ENCODE measurements at places on chromosomes 2 and 18. TPM values are rescaled to one million over a fixed set of nuclear protein-coding genes. Genes with fewer than 3 reads are reported as not detected.

M1AP gene
- total RNA-seq: not detected

SP140L gene
- 20.6 TPM for total RNA-seq

ZNF396 gene
- total RNA-seq: 1.4 TPM

GALNT5 gene
- 30.0 TPM for total RNA-seq

GREB1 gene
- 0.52 TPM for total RNA-seq

LYG1 gene
- 0.99 TPM for total RNA-seq

CYRIA gene
- total RNA-seq: 2.1 TPM

AQP12B gene
- not detected for total RNA-seq

GRCh38 chr2:234251326-234252271 is 201.1 kb downstream of the SPP2 start:
- no peak for DNase-seq
- peaks cover 47% of the 10 kb centered on the region for H3K4me1 ChIP-seq
- no peaks in the 10 kb centered on the region for H3K27me3 ChIP-seq
- H3K36me3 ChIP-seq: no peaks in the 10 kb centered on the region

DNA sequence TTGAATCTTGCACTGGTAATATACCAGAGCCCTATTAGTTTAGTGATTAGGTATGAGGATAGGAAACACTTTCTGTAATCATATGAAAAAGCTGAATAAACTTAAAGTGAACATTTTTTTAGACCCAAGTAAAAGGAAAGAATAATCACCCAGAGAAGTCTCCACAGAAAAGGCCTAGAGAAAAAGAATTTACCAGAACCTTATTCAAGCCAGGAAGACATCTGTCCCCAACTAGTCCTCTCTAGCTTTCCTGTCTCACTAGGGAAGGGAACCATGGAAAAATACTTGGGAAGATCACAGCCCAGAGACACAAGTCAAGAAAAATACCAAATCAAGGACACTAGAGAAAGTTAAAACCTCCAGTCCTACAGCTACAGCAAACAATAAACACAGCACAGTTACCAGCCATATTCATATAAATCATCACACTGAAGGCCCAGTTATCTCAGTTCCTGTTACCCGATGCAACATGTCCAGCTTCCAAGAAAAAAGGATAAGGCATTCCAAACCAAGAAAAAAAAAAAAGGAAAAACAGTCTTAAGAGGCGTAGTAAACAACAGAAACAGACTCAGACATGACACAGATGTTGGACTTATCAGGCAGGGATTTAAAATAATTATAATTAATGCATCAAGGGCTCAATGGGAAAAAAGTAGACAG is 461.5 kb downstream of the IRS1 start:
- H3K27ac ChIP-seq: no peak overlapping the region
- H3K4me3 ChIP-seq: no peak overlapping the region
- peaks cover 14% of the 10 kb centered on the region for H3K4me1 ChIP-seq
- H3K36me3 ChIP-seq: no peaks in the 10 kb centered on the region
- no peaks in the 10 kb centered on the region for H3K27me3 ChIP-seq
- no peak for DNase-seq

DNA sequence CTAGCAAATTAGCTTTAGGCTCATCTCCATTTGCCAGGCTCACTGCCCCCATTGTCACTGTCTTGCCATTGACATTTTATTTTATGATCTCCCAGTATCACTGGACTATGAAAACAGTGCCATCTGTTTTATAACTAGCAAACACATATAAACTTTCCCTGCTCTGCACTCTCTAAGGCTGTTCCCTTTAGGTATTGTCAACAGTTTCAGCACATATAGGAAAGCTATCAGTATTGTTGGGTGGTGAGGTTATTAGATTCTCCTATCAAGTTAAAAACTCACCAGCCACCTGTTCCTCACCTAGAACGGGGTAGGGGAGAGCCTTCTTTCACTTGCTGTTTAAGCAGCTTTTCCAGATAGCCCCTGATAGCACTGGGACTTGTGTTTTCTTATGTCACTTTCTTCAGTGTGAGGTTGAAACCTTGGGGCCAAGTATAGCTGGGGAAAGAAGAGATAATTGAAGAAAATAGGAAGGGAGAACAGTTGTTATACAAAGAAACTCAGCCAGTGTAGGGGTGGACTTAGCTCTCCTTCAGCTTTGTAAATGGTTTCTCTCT is 32.5 kb downstream of the CFLAR start:
- DNase-seq: no peak
- H3K27ac ChIP-seq: peak overlapping the region; percentile 84
- no peaks in the 10 kb centered on the region for H3K27me3 ChIP-seq
- H3K4me1 ChIP-seq: peaks cover 35% of the 10 kb centered on the region
- peaks cover 3% of the 10 kb centered on the region for H3K36me3 ChIP-seq

GRCh38 chr18:3525870-3526420 is 76.0 kb downstream of the TGIF1 start:
- peaks cover 7% of the 10 kb centered on the region for H3K27me3 ChIP-seq
- no peak overlapping the region for H3K4me3 ChIP-seq

GRCh38 chr2:231601356-231602229 is 8.9 kb downstream of the TEX44 start:
- H3K27ac ChIP-seq: peak overlapping the region; percentile 66
- DNase-seq: no peak
- H3K4me1 ChIP-seq: peaks cover 23% of the 10 kb centered on the region
- no peaks in the 10 kb centered on the region for H3K27me3 ChIP-seq
- H3K36me3 ChIP-seq: no peaks in the 10 kb centered on the region

DNA sequence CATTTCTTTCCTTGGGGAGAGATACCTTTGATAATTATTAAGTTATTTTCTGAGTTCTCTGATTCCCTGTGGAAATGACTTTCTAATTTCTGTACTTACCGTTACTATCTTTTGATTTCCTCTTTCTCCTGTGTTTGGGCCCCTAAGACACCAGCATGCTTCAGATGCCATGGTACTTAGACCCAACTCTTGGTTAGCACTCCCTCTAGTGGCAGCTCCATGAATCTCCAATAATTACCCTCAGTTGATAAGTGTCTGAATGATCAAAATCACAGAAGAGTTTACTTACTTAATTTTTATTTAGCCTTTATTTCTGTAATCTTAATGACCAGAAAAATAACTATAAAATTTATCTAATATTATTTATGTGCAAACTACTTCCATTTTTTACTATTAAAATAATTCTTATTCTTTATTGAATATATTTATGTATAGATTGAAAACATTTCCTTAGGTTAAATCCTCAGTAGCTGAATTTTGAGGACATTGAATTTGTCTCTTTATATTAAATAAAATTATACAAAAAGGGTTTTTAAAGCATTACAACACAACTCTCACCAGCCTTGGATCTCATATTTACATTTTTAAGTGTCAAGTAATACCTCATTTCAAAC is 300.4 kb downstream of the KCNS3 start:
- H3K36me3 ChIP-seq: no peaks in the 10 kb centered on the region
- H3K27ac ChIP-seq: no peak overlapping the region
- peaks cover 36% of the 10 kb centered on the region for H3K27me3 ChIP-seq
- DNase-seq: no peak
- H3K4me3 ChIP-seq: no peak overlapping the region

DNA sequence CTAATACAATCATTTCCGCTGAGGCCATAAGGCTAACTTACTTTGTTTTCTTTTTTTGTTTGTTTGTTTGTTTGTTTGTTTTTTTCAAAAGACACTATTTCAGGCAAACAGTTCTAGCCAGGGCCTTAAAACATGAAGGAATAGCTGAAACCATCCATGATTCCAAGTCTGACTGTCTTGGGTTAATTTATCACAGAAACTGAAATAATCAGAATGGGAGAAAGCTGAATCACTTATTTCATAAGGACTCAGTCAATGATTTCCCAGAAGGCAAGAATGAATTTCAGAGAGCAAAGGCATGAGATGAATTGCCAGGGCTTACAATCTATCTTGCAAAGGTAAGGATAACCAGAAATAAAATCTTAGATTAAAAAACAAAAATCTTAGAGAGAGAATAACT is 1315.1 kb downstream of the SUCLG1 start:
- no peak overlapping the region for H3K4me3 ChIP-seq
- H3K27me3 ChIP-seq: peaks cover 8% of the 10 kb centered on the region
- H3K27ac ChIP-seq: no peak overlapping the region
- no peaks in the 10 kb centered on the region for H3K4me1 ChIP-seq
- no peak for DNase-seq

- no peak overlapping the region for H3K4me3 ChIP-seq
- DNase-seq: no peak
- no peaks in the 10 kb centered on the region for H3K4me1 ChIP-seq
- H3K36me3 ChIP-seq: peaks cover 6% of the 10 kb centered on the region
- no peak overlapping the region for H3K27ac ChIP-seq
These were observed 68.1 kb upstream of the TMEM247 start for GRCh38 chr2:46411245-46411641.

- no peak overlapping the region for H3K27ac ChIP-seq
- H3K36me3 ChIP-seq: peaks cover 6% of the 10 kb centered on the region
- no peak for DNase-seq
- no peak overlapping the region for H3K4me3 ChIP-seq
These were observed 340.6 kb downstream of the RND3 start for GRCh38 chr2:150146879-150147278.

DNA sequence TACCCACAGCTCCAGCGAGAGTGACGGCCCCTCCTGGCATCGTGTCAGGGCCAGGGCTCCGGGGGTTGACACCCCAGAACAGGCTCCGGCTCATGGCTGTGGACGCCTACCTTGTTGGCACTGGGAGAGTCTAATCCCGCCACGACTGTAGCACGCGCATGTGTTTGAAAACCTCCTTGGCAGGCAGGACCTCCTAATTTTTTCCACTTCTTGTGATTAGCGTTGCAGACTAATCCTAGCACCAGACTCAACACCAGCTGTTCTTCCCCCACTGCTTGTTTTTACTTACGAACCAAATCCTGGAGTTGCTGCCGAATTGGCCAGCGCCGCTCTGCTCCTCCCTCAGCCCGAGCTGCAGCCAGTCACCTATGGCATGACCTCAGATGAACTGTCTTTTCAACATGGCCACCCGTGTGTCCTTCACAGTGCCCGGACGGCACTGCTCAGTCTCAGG is 110.7 kb downstream of the KLHL29 start:
- peaks cover 19% of the 10 kb centered on the region for H3K27me3 ChIP-seq
- DNase-seq: peak; percentile 85
- no peak overlapping the region for H3K4me3 ChIP-seq

DNA sequence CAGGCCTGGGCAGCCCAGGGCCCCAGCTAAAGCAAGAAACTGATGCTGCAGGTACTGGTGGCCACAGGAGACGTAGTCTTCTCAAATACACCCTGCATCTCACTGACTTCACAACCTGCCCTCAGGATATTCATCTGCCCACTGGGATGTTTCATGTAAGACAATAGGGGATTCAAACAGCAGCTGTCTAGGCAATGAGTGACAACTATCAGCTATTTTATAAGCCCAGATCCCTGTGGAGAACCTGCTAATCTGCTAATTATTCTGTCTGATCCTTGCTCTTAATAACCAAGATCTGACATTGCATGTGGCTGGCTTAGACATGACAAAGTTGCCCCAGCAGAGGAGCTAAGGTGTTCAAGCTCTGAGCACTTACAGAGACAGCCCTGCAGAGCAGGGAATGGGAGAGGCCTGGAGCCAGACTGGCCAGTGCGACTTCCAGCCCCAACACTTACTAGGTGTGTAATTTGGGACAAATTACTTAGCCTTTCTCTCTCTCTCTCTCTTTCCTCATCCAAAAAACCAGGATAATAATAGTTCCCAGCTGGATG is 28.6 kb downstream of the SIGLEC15 start:
- no peaks in the 10 kb centered on the region for H3K4me1 ChIP-seq
- no peak overlapping the region for H3K4me3 ChIP-seq
- no peak overlapping the region for H3K27ac ChIP-seq
- H3K27me3 ChIP-seq: no peaks in the 10 kb centered on the region

GRCh38 chr2:235810252-235810651 is 316.4 kb downstream of the AGAP1 start:
- H3K4me3 ChIP-seq: no peak overlapping the region
- no peak overlapping the region for H3K27ac ChIP-seq
- peaks cover 34% of the 10 kb centered on the region for H3K36me3 ChIP-seq
